ENCODE measurements at places on chromosomes 1 and 21.

GRCh38 chr21:42207426-42207825 lies 11.5 kb upstream of the ABCG1 start:
- no peak for DNase-seq

- no peak for DNase-seq
These were observed 75.2 kb upstream of the TEKT2 start for GRCh38 chr1:36008546-36009197.

GRCh38 chr1:110502402-110503151 lies 16.4 kb downstream of the KCNA10 start:
- DNase-seq: peak; percentile 60

DNA sequence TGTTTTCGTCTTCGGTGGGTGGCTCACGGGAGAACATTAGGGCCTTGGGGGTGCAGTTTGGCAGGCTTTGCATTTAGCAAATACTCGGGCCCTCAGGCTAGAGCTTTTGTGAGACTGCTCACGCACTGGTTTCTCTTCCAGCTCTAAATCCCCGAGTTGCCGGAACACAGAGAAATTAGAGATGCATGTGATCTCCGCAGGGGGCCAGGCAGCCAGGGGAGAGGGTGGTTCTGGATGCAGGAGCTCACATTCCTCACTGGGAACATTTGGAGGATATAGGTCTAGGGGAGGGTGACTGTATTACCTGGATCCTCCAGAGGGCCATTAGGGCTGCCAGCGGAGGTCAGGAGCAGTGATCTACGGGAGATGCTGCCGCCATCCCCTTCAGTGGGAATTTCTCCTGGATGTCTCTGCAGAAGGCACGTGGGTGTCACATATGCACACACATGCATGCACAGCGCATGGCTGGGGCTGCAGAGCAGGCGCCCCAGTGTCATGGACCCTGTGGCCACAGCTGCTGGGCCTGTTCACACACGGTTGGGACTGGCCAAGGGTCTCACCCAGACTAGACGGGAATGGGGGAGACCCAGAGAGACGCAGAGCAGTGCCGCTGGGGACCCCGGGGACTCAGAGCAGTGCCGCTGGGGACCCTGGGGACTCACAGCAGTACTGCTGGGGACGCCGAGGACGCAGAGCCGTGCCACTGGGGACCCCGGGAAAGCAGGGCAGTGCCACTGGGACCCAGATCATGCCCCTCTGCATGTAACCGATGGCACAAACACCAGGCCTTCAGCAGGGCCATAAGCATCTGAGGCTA lies 258.7 kb downstream of the CAMTA1 start:
- DNase-seq: no peak

DNA sequence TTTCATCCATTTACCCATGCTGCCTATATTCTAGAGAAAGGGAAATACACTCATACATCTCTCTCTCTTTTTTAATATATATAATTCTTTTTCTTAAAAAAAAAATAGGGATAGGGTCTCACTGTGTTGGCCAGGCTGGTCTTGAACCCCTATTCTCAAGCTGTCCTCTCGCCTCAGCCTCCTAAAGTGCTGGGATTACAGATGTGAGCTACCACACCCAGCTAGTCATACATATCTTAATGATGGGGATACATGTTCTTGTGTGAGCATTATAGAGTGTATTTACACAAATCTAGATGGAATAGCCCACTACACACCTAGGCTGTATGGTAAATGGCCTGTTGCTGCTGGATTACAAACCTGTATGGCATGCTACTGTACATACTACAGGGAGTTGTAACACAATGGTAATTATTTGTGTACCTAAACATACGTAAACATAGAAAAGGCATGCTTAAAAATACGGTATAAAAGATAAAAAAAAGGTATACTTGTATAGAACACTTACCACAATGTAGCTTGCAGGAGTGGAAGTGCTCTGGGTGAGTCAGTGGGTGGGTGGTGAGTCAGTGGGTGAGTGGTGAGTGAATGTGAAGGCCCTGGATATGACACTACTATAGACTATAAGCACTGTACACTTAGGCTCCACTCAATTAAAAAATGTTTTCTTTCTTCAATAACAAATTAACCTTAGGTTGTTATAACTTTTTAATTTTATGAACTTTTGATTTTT lies 72.9 kb downstream of the IVNS1ABP start:
- DNase-seq: no peak

- DNase-seq: no peak
These were observed 30.0 kb upstream of the HMCN1 start for GRCh38 chr1:185704181-185704580.

DNA sequence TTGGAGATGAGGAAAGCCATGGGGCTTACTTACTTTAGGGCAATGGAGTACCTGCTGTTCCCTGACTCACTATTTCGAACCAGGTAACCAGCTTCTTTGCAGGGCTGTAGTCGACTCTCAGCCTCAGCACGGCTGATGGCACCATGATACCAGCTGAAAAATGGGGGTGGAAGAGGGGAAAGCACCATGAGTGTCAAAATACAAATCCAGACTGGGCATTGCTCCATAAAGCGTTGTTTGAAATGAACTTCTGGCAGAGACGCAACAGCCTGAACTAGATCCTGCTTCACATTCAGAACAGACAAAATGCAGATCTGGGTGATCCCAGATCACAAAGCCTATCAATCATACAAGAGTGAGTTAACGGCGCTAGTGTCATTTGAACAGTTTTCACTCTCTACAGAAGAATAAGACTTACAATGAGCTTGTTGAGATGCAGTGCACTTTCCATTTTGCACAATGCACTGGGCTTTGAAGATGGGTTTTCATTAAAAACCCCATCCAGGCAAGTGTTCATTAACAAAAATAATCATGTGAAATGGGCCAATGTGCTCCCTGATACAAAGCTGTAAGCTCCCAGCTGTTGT lies 16.0 kb upstream of the TDRD10 start:
- DNase-seq: no peak

DNA sequence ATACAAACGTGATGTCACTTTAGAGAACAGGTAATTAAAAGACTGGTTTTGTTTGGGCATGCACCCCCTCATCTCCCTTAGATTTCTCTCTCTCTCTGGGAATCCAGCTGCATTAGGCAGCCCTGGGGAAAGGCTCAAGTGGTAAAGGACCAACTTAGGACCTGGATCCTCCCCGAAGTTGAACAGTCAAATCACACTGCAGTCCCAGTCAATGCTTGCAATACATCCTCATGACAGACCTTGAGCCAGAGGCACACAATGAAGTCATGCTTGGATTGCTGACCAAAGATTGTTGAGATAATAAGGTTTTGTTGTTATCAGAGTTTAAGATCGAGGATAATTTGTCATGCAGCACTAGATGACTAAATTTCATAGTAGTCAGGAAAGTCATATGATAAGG lies 1285.8 kb upstream of the NCAM2 start:
- DNase-seq: no peak

DNA sequence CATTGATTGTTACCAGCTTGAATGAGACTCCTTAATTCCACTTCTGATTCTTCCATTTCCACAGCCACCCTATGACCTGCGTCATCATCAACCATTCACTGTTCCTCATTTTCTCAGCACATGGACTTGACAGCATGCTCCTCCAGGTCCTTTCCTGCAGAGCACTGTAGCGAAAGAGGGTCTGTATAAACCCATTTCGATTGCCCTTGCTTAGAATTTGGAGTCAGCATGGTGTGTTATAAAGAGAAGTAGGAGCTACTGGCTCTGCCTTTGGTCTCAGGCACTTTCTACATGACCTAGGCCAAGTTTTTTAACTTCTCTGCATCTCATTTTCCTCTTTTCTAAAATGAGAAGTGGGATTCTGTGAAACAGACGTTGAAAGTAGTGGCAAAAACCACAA lies 133.8 kb downstream of the AK5 start:
- DNase-seq: no peak

GRCh38 chr1:53652441-53653199 lies 86.3 kb downstream of the GLIS1 start:
- no peak for DNase-seq

GRCh38 chr1:53084589-53084971 lies 22.6 kb downstream of the PODN start:
- DNase-seq: no peak

DNA sequence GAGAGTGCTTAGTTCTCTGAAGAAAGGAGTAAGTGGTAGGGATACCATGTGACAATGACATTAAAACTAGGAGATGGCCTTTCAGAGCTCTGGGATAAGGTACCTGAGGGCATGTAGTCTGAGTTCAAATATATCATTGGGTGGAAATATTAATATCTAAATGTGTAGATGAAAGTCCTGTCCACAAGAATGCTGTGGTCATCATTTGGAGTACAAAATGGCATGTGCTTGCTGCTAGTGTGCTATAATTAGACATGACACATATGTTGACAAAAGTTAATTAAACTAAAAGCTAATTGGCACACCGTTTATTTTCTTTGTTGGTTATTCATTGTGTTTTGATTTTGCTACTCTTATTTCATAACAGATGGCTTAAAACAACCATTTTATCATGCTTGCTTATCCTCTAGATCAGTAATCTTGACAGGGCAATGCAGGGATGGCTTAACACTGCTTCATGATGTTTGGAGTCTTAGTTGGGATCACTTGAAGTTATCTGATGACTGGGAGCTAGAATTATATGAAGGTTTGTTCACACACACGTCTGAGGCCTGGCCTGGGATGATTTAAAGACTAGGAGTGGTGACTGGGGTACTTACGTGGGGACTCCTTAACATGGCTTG lies 31.0 kb downstream of the CC2D1B start:
- DNase-seq: no peak

GRCh38 chr1:147852706-147853225 lies 49.8 kb upstream of the GJA8 start:
- DNase-seq: no peak

GRCh38 chr21:14753466-14754258 lies 207.5 kb upstream of the SAMSN1 start:
- DNase-seq: no peak

- no peak for DNase-seq
These were observed 206.2 kb upstream of the PTBP2 start for GRCh38 chr1:96515430-96515829.

- DNase-seq: no peak
These were observed 1.6 kb upstream of the GREM2 start for GRCh38 chr1:240613356-240614142.

GRCh38 chr1:55358581-55358980 lies 143.4 kb upstream of the USP24 start:
- no peak for DNase-seq

DNA sequence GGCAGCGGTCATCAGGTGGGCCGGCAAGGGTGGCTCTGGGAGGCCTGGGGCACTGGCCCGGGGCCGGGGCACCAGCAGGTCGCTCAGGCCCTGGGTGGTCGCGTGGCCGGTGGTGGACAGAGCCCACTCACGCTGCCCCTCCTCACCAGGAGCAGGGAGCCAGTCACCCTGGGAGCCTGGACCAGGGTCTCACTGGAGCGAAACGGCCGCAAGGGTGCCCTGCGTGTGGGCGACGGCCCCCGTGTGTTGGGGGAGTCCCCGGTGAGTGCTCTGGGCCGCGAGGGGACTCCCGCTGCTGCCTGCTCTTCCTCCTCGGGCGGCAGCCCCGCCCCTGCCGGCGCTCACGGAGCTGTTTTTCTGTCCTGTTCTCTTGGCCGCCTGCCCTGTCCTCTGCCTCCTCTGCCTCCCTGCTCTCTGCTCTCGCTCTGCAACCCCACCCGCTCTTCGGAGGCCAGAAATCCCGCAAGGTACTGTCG lies 23.5 kb downstream of the RNF223 start:
- DNase-seq: no peak

DNA sequence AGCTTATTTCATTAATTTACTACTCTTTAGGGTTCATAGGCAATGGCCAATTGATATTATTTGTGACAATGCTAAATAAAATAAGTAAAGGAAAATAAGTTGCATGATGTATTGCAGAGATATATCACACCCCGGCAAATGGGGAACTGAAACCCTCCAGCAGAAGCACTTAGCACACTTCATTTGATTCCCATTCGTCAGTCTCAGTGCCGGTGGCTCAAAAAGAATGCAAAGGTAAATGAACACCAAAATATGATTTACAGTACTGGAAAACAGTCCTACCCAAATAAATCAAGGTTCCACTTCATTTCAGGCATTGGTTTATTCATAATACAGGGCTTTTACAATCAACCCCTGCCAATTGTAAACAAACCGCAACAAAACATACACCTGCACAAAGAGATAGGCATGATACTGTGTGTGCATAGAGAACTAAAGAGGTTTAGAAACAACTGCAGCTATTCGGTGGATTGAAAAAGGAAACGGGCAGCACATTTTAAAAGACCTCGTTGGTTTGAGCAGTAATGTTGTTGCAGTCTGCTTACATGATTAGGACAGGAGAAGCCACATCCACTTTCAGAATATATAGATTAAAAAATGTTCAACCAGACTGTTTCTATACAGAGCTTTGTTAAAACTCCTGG lies 1019.2 kb downstream of the TTLL7 start:
- DNase-seq: no peak

DNA sequence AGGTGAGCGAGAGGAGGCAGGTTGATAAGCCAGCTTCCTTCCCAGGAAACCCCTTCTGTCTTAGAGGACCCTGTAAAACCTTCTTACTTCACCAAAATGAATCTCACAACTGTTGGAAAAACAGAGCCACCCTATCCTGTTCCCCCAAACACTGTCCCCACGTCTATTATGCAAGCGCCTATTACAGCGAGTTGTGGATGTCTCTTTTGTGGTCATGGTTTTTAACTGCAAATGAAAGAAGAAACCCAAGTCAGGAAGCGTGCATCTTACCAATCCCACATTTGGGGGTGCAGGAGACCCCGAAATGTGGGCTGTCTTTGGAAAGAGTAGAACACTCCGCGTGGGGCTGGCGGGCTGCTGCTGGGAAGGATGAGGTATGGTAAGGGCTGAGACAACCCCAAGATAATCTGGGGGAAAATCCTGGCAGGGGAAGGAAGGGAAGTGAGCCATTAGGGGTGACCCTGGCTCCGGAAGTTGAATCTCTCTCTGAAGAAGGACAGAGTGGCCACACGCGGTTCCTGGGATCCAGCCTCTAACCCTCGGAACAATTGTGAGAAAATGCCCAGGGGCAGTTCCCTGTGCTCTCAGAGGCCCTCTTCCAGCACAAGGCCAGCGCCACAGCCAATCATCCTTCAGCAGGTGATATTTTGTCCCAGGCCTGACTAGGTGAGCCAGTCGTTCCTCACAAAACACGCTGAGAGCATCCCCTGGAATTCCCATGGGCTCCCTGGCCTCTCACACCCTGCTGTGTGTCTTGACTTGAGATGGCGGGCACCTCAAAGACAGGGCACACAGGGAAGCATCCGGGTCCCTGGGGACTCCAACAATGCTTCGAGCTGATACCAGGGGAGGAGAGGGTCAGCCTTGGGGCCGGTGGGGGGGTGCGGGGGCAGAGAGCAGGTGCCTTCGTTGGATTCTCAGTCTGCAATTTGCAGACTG lies 168.5 kb upstream of the IRF2BP2 start:
- DNase-seq: no peak

Measured in pons (tissue), 1 donor.